ENCODE measurements at places on chromosomes 16 and 17.

DNA sequence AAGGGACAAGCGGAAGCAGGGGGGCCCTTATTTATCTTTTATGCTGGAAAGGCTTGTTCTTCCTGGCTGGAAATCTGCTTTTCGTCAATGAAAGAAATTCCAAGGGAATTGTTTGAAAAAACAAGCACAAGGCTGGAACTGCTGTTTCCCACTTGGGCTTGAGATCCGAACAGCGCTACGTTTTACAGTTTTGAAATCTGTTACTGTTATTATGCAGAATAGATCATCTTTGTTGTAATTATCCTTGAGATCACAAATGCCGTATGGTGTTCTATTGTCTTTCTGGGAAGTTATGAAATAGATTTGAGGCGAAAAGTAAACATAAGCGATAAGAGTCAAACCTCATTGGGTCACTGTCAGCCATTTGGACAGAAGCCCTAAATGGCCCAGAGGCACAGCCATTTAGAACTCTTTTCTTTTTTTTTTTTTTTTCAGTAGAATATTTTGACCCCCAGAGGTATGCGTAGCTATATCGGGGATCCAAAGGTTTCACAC, 223.3 kb downstream of the IRX3 start:
- DNase-seq = no peak

- peak; percentile 79 for DNase-seq
These were observed 735 bp downstream of the PSMD11 start for GRCh38 chr17:32445074-32445415.

DNA sequence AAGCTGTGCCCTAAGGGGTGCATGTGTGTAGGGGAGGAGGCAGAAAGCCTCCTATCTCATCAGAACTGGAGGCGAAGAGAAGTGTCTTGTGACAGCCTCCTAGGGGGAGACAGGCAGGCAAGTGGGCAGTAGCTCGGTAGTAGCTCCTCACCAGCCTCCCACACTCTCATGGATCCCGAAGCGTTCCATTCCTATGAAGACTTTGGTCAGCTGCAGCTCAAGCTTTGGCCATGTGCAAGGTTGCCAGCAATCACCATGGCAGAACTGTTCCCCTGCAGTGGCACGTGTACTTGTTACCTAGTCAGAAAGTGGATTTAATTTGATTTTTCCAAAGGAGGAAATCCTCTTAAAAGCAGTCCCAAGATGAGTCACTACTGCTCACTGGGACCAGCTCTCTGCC, 6.7 kb downstream of the MRPL58 start:
- no peak for DNase-seq

GRCh38 chr16:12225255-12225654, 248.7 kb downstream of the SNX29 start:
- no peak for DNase-seq

DNA sequence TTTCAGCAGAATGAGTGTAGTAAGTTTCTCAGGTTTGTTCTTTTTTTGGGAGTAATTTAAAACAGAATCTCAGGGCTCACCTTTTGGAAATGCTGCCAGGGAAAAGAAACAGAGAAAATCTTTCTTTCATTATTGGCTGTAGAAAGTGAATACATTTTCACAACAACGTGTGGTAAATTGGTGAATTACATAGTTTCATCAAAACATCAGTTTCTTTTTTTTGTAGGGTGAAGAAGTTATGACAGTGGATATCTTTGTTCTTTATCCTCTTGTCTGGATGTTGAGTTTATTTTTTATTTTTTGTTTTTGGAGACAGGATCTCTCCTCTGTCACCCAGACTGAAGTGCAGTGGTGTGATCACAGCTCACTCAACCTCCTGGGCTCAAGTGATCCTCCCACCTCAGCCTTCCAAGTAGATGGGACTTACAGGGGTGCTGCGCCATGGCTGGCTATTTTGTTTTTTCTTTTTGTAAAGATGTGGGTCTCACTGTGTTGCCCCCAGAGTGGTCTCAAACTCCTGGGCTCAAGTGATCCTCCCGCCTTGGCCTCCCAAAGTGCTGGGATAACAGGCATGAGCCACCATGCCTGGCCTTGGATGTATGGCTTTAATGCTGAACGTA, 2.4 kb downstream of the ZNF267 start:
- DNase-seq = no peak

- DNase-seq = no peak
These were observed 18.6 kb upstream of the SLC5A10 start for GRCh38 chr17:18933102-18934058.

DNA sequence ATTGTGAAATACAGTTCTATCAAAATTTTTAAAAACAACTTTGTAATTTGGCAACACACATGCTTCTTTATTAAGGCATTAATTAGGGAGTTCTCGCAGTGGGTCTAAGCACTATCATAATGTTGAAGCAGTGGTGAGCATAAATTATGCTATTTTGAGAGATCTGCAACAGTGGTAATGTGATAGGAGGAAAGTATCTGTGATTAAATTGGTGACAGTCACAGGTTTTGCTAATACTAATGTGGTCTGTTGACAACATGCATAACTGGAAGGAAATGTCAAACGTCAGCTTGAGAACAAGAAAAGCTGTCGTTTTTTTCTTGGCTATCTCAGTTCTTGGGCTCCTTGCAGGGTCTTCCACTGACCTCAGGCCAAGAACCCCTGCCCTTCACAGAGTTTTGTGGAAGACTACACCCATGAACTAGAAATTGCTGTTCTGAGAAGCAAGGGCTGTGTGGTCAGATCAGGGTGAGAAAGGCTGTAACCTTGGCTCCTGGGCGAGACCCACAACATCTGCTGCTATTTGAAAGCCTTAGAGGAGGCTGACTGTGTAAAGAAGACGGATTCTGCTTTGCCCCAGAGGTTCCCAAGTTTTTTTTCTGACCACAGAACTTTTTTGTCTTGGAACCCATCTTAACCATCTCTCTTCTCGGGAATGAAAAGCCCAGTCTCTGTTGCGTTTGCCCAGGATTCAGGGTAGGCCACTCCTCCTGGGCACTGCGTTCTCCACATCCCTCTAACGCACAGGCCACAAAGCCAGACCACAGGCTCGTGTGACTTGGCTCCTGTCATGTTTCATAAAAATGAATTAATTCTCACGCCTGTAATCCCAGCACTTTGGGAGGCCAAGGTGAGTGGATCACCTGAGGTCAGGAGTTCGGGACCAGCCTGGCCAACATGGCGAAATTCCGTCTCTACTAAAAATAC, 13.9 kb downstream of the ATP2A1 start:
- no peak for DNase-seq

GRCh38 chr16:57950382-57950781, 20.5 kb downstream of the CNGB1 start:
- DNase-seq = no peak

Measured in adipocyte (in vitro differentiated cells).